ENCODE measurements at places on chromosomes 1 and 21.

GRCh38 chr1:244102468-244102867 lies 51.4 kb downstream of the ZBTB18 start:
- no peak for DNase-seq

DNA sequence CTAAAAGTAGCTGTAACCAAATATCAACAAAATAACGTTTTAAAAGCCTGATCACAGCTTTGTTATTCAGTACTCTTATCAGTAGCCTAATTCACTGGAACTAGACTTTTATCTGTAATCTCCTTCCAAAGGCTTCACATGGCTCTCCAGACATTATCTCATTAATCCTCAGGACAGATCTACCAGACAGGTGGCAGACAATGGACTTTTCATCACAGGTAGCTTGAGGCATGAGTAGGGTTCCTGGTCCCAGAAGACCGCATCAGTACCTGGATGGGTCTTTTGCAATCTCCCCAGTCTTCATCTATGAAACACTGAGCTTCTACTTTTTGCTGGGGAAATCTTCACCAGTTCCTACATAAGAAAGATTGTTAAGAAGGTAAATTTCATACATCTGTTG lies 132.2 kb upstream of the FOXD3 start:
- no peak for DNase-seq

- no peak for DNase-seq
These were observed 543.0 kb upstream of the B3GALT2 start for GRCh38 chr1:193729429-193729828.

DNA sequence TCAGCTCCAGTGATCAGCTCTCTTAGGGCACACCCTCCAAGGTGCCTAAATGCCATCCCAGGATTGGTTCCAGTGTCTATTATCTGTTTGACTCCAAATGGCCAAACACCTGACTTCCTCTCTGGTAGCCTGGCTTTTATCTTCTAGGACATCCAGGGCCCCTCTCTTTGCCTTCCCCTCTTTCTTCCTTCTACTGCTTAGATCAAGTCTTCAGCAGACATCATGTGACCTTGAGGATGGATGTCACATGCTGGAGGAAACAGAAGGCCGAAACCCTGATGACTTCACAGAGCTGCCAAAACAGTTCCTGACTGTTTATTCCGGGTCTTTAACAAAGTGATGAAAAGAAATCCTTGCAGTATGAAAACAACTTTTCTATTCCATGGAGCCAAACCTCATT lies 24.4 kb upstream of the WDR26 start:
- DNase-seq = no peak

DNA sequence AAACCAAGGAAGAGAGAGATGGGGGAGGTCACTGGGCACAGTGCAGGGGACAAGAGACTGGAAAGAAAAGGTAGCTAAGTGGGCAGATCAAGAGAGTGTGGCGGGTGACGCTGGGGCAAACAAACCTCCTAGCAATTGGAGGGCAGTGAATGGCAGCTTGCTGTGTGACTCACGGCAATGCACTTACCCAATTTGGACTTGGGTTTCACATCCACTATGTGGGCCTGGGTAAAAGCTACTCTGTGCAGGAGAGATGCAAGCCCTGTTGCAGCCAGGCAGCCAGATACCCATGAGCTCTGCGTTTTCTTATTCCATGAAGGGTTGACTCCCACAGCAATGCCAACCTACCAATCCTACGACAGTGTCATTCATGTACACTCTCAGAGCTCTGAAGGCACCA lies 9.5 kb downstream of the PLXNA2 start:
- no peak for DNase-seq

DNA sequence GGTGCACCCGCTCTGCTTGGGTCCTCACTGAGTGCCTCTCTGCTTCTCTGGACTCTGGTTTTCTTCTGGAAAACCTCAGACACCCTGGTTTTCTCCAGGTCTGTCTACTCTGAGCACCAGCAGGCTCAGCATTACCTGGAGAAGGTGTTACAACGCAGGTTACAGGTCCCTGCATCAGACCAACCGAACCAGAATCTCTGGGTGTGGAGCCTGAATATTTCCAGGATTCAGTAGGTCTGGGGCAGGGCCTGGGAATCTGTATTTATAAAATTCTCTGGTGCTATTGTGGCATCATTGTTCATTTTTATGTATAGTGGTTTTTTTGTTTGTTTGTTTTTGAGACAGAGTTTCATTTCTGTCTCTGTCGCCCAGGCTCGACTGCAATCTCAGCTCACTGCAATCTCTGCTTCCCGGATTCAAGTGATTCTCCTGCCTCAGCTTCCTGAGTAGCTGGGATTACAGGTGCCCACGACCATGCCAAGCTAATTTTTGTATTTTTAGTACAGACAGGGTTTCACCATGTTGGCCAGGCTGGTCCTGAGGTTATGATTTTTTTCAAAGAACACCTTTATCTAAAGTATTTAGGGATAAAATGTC lies 1.5 kb upstream of the SLC30A2 start:
- no peak for DNase-seq

GRCh38 chr1:45221716-45222115 lies 15.3 kb upstream of the ZSWIM5 start:
- DNase-seq = no peak

All from left renal pelvis (tissue), 4 donors.